Left cardiac atrium (tissue), 4 donors: ENCODE measurements at places on chromosomes 5 and 9. TPM values are rescaled to one million over a fixed set of nuclear protein-coding genes. Genes with fewer than 3 reads are reported as not detected.

DNA sequence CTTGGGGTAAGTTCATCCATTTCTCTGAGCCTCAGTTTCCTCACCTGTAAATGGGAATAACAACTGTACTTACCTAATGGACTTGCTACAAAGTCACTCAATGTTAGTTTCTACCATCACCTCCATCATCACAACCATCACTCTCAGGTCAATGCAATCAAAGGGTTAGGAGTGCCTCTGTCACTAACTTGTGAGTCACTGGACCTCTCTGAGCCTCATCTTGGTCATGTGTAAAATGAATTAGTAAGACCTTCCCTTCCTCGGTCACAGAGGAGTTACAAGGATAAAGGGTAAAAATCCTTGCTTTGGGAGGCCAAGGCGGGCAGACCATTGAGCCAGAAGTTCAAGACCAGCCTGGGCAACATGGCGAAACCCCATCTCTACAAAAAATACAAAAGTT is 12.8 kb downstream of the FABP6 start:
- no peak for DNase-seq

The FOXD4L5 gene
- not detected for total RNA-seq

GRCh38 chr9:116580853-116581252 is 106.3 kb upstream of the TRIM32 start:
- DNase-seq = peak; percentile 44

The EPB41L4B gene
- 21.6 TPM for total RNA-seq
